Thyroid gland (tissue), 4 donors: ENCODE measurements at places on chromosomes 5 and 9.
A peak's percentile ranks its signal among the peaks of the same experiment; 100 is the strongest.

DNA sequence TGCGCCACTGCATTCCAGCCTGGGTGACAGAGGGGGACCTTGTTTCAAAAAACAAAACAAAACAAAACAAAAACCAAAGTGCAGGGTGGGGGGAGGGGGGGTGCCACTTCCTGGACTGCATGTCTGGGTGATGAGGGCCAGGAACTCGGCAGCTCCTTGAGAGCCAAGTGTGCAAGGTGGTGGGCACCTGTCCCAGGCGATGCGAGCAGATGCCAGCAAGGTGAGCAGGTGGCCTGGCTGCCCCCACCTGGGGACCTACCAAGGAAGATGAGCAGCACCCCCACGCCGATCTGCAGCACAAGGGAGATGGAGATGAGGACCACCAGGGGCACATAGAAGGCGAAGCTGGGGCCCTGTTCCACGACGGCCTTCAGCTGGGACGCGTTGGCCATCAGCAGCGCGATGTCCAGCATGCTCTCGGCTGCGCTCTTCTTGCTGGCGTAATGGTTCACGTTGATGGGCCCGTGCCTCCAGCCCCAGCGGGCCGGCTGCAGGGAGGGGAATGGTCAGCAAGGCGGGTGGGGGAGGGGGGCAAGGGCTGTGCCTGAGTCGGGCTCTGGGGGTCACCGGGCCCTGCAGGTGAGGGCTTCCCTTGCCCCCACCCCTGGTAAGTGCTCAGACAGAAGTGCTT is 7.8 kb downstream of the NINJ1 start:
- peak; percentile 73 for DNase-seq

DNA sequence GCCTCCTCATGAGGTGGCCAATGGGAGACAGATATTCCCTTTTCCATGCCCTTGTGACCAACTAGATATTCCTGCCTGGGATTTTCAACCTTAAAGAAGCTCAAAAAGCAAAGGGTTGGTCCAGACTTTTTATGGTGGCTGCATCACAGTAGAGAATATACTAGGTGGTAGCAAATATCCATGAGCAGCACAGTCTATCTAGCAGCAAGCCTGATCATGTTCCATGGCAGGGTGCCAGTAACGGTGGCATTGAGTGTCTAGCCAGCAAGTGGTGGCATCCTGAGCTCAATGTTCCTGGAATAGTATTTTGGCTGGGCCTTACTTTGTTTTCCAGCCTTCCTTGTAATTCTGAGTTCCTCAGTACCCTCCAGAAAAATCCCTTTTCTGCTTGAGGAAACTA is 25.8 kb downstream of the CDC25C start:
- peak; percentile 64 for DNase-seq

DNA sequence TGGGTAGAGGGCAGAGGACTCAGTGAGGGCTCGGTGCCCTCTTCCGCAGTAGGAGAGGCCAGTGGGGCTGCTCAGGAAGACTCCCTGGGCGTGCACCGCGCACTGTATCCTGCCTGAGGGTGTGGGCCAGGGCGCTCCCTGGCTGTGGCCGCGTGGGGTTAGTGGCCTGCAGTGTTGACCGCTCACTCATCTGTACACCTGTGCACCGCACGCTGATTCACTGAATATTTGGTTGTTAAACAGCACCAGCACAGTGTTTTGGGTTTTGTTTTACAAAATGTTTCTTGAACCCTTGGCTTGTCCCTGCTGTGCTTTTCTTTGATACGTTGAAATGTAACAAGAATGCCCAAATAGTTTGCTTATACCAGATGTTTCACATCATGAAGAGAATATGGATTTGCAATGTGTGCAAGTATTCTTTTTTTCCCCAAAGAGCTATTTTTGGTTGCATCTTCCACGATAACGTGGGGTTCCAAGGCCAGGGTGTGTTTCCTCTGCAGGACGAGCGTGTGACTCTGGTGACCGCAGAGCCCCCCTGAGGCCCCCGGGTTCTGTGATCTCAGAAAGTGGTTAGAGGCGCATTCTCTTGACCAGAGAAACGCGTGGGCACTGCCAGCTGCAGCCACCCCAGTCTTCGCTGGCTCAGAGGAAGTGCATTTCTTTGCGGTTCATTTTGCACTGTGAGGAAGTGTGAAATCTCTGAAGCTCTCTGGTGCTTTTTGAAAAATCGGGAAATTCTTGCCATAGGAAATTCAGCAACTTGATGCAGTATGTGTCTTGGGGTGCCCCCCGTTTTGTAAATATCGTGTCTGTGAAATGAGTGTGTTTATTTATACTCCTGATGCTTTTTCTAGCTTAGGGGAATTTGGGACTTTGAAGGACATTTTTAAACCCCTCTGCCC is 46.9 kb downstream of the AHRR start:
- no peak for DNase-seq

DNA sequence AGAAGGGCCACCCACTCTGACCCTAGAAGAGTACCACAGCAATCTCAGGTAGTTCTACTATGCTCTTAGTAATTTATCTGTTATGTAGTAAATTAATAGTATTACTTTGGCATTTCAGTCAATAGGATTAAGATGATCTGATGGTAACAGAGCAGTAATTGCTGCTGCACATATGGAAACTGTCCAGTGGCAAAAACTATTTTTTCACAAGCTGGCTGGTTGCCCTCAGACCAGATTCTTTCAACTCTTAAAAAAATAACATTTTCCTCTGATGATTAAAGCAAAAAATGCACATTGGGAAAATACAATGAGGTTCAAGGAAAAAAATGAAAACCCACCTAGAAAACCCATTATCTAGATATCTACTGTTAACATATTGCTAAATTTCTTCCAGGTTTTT is 19.7 kb downstream of the GLRA1 start:
- DNase-seq: no peak

- no peak for DNase-seq
Observed at GRCh38 chr5:67033880-67034651, 162.5 kb downstream of the CD180 start.

- DNase-seq: no peak
Observed at GRCh38 chr9:116565986-116566385, 121.1 kb upstream of the TRIM32 start.

- DNase-seq: no peak
Observed at GRCh38 chr5:75281716-75282465, 45.2 kb upstream of the ANKRD31 start.
